ENCODE measurements at places on chromosomes 7 and 10.

DNA sequence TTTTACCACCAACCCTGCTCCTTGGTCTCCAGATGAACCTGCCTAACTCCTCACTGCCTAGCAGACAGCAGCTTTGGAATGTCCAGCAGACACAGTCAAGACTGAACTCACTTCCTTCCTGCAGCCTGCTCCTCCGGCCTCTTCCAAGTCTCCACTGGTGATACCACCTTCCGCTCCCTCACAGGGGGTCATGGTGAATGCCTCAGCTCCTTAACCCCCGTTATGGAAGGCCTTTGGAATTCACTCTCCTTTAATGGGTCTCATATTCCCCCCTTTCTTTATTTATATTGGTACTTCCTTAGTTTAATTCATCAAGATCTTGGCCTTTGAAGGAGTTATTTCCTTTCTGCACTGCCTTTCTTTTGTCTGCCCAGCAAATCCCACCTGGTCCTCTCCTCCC is 44.9 kb upstream of the ZNF32 start:
- DNase-seq = peak; percentile 67

DNA sequence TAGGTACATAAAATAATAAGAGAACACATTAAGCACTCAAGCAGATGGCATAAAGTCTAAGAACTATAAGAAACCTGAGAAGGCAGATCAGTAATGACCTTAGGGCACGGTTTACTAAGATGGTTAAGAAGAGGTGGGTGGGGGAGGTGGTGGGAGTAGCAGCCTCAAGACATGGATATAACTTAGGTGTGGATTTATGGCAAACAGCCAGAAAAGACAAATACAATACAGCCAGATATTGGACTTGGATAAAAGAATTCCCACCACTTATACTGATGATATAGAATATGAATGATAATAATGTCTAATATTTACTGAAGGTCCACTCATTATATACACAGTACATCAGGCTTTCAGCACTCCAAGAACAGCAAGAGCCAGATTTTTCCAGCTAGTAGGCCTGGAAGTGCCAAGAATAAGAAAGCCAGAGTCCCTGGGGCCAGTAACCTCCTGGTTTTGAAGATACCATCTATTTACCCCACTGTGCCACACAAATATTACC is 11.9 kb downstream of the DPY19L1 start:
- no peak for DNase-seq

- peak; percentile 54 for DNase-seq
These were observed 81.4 kb downstream of the NRBF2 start for GRCh38 chr10:63214571-63214970.

DNA sequence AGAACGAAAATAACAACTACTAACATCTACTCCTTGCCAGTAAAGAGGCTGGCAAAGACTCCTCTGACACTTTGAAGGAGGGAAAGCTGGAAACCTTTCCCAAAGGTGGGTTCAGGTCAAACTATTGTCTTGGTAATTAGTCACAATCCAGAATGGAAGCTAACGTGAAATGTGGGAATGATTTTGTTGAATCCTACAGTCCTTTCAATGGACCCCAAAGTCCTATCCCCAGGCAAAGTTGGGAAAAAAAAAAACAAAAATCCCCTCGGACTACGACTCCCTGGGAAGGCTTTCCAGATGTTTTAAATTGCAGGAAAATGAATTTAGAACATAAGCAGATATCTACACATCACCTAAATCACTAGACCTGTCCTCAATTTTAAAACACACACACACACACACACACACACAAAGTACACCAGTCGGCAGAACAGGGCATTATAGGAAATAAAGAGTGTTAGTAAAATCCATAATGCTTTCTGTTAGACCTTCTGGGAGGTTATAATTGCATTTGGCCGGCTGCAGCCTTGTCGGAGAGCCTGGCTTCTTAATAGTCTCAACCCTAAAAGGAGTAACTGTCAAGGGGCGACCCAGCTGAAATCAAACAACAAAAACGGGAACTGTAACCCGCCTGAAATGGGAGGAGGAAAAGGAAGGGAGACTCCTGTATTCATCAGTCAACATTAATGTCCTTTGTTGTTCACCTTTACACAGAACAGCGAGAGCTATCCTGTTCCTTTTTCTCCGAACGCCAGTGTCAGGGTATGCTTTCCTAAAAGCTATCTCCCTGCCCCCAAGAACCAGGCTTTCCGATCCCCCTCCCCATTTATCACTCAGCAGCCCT is 1.5 kb downstream of the DOCK4 start:
- DNase-seq = peak; percentile 7

DNA sequence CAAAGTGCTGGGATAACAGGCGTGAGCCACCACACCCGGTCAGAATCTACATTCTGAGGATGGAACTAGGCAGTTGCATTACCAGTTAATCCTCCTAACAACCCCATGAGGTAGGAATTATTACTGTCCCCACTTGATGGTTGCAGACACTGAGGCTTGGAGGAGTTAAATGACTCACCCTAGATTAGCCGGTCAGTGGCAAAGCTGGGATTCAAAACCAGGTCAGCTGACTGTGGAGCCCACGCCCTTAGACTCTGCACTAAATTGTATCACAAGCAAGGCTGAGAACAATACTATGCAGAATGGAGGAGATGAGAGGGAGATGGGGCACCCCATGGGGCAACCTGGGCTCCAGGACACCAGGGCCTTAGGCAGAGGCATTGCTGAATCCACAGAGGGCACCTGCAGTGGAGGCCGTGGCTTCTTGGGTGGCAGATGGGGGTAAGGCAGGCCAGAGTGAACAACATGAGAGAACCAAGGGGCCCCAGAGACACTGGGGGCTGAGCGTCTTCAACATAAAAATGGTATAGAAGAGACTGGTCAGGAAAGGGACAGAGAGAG is 723.4 kb downstream of the PARD3 start:
- DNase-seq = no peak

DNA sequence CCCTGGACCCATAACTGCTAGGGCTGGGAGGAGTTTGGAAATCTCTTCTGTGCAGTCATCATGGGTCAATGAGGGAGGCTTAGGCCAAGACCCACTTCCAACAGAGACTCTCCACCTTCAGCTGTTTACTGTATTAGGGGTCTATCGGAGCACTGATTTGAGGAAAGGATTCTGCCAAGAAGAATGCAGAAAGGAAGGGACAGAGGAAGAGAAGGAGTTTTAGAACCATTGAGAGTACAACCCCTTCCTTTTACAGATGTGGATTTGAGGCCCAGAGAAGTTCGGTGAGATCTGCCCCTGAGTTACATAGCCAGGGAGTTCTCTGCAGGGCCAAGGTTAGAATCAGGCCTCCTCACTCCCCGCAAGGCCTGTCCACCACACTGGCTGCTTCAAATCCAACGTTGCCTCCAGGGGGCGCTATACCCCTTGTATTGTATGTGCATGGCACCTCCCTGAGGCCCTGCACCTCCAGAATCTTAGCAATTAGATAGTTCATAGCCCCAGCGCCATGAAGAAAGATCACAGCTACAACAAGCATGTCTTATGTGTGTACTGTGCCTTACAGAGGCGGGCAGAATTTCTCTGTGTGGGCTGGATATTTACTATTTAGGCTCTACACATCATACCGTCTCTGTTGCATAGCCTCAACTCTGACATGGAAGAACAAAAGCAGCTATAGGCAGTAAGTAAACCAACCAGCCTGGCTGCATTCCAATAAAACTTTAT is 246.8 kb downstream of the SKIDA1 start:
- peak; percentile 87 for DNase-seq

GRCh38 chr10:102112210-102112817 is 7.9 kb downstream of the LDB1 start:
- DNase-seq = no peak

- no peak for DNase-seq
These were observed 82.1 kb upstream of the HDAC9 start for GRCh38 chr7:18413447-18413846.

Data from fibroblast of skin of back (primary cell).